ENCODE measurements at places on chromosomes 2 and 18.

DNA sequence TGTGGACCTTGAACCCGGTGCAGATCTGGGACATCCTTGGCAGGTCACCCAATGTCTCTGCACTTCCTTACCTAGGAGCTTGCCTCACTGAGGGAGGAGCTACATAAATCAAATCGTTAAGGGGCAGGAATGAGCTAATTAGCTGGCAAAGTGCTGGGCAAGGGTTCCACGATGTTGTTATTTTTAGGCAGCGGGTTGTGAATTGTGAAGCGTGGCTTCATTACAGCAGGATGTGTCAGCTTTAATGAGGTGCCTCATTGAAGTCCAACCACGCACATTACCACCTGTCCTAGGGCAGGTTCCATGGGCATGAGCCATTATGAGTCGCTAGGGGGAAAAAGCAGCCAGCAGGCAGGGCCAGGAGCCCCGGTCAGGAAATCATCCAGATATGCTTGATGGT is 127.0 kb upstream of the AGAP1 start:
- DNase-seq: no peak

DNA sequence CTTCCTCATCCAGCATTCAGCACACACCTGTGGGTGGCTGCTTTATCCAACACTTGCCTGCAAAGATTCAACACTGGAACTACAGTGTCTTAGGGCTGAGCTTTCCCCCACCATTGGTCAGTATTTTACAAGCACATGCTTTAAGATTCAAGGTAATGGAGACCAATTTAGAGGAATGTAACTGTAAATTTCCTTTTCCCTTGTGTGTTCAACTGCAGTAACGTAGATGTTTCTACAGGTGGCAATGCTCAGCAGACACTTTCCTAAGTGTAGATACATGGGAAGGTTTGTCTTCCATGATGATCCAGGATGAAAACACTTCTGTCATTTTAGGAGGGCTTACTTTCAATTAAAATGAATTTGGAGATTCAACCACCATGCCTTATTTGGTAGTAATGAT is 143.6 kb upstream of the PXDN start:
- DNase-seq: no peak

GRCh38 chr2:47033102-47033880 is 117.7 kb upstream of the MCFD2 start:
- DNase-seq: no peak

- no peak for DNase-seq
These were observed 287.3 kb downstream of the ZNF385B start for GRCh38 chr2:179574061-179574519.

DNA sequence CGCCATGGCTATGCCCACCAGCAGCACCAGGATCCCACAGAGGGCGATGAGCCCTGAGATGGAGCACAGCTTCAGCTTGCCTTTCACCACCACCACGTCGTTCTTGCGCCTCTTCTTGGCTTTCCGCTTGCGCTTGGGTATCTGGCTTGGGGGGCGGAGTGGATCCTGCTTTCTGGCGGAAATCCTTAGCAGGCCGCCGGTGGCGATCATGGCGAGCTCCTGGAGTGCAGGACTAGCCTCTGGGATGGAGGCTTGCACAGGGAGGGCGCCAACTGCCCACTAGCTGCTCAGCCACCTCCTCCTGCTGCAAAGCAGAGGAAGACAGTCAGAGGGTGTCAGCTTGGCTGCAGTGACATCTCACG is 3.5 kb downstream of the TMEM200C start:
- no peak for DNase-seq

DNA sequence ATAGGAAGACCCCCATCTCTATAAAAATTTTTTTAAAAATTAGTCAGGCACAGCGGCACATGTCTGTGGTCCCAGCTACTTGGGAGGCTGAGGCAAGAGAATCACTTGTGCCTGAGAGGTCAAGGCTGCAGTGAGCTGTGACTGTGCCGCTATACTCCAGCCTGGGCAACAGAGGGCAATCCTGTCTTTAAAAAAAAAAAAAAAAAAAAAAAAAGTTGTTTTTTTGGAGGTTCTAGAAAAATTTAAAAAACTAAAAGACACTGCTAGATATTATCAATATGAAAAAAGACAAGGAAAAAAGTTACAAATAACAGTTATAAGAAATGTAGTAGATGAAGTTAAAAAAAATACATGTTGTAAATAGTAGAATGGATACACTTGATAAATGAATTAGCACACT is 56.1 kb upstream of the C2orf15 start:
- DNase-seq: peak; percentile 46

DNA sequence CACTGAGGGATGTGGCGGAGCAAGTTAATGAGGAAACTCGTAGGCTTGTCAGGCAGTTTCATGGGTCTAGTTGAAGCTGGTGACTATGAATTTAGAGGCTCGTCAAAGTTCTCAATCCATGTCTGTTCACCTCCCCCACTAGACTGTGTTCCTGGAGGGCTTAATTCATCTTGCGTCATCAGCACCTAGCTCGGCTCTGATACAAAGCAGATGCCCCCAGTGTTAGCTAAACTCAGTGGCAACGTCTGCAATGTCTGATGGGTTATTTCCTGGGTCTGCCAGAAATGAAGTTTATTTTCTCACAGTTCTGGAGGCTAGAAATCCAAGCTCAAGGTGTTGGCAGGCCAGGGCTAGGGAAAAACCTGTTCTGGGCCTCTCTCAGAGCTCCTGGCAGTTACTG is 140.6 kb downstream of the PID1 start:
- no peak for DNase-seq

DNA sequence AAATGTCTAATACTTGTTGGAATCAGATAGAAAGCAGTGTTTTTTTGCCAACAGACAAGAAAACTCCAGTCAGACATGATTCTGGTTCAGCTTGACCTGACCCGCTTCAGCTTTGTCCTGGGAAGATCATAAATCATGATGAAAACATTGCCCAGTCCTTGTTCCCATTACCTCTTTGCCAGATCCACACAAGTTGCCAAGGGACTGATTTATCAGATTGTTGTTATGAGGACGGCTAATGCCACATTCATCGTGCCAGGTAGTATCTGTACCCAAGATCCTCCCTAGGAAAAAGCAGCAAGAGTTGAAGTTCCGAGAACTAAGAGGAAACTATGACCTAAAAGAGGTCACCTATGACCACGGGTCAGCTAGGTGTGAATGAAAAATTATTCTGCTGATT is 39.0 kb downstream of the SLC40A1 start:
- no peak for DNase-seq

DNA sequence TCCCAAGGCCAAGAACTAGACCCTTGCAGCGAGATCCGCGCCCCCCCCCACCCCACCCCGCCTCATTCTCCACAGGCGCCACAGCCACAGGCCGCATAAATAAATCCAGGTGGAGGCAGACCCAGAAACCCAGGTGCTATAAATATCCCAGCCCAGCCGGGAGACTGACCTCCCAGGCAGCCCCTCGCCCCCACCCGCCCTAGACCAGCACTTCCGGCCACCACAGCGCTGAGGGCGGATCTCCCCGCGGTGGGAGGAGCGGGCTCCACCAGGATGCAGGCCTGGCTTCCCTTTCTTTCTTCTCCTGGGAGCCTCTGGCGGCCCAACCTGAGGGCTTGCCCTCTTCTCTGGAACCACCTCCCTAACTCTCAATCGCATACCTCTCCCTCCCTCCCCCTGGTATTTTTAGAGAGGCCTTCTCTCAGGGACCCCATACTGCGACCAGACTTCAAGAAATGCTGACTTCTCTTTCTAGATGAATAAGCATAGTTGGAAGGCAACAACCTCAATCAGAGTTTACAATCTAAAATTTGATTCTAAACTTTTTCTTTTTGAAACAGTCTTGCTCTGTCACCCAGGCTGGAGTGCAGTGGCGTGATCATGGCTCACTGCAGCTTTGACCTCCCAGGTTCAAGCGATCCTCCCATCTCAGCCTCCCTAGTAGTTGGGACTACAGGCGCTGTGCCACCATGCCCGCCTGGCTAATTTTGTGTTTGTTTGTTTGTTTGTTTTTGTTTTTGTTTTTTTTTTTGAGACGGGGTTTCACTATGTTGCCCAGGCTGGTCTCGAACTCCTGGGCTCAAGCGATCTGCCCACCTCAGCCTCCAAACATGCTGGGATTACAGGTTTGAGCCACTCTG is 55.0 kb downstream of the PKDCC start:
- no peak for DNase-seq

DNA sequence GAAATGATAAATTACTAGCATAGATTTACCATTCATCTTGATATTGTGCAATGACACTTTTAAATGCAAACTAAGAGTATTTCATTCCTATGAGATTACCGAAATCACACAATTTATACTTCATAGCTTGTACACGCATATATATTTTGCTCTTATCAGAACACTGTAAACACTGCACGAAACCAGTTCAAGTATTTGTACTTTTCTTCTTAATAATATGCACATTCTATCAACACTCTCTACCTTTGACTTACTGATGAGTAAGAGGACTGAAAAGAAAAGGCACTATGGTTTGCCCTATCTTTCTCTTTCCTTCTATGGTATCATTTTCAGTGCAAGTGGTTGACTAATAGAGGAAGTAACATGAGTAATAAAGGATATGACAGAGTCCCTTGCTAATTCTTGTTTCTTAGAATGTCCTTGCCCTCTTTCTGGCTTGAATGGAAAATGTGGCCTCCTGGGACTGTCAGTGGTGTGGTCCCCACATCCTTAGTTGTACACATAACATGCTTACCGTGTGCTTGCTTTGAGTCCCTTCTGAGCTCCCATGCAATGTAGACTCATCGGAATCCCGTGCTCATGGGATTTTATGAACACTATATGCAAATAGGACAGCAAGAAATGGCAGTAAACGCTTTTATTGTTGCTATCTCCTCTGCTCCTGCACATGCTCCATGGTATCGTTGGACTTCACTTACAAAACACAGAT is 363.5 kb upstream of the TNP1 start:
- DNase-seq: no peak

DNA sequence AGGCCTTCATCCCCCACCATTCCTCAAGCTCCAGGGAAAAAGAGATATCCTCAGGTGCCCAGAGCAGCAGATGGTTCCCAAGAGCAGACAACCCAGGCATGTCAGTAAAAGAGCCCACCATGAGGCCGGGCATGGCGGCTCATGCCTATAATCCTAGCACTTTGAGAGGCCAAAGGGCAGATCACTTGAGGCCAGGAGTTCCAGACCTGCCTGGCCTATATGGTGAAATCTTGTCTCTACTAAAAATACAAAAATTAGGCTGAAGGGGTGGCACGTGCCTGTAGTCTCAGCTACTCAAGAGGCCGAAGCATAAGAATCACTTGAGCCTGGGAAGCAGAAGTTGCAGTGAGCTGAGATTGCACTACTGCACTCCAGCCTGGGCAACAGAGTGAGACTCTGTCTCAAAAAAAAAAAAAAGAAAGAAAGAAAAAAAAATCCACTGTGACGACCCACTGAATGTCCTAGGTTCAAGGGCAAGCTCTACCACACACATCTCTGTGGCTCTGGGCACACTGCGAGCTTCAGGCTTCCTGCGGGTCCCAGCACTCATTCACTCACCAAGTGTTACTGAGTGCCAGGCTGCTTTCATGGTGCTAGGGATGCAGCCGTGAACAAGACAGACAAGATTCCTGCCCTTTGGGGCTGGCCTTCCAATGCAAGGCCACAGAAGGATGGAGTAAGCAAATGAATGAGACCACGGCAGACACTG is 6.5 kb upstream of the DUSP2 start:
- DNase-seq: no peak

- no peak for DNase-seq
These were observed 437.9 kb downstream of the TXNL1 start for GRCh38 chr18:56200381-56200911.

- DNase-seq: no peak
These were observed 113.6 kb upstream of the NXPH2 start for GRCh38 chr2:138893746-138894145.

DNA sequence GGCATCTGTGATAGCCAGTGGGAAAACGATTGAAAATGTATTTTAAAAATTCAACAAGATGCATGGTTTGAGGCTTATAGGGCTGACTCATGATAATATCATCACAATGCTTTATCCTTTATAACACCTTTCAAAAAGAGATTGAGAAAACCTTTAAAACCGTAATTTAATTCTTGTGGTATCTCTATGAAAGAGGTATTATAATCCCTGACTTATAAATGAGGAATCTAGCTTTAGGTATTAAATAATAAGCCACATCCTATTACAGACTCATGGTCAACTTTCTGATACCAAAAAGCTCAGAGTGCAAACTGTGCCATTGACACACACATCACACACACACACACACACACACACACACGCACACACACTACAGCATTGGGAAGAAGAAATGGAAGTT is 134.6 kb upstream of the RAB12 start:
- DNase-seq: no peak

DNA sequence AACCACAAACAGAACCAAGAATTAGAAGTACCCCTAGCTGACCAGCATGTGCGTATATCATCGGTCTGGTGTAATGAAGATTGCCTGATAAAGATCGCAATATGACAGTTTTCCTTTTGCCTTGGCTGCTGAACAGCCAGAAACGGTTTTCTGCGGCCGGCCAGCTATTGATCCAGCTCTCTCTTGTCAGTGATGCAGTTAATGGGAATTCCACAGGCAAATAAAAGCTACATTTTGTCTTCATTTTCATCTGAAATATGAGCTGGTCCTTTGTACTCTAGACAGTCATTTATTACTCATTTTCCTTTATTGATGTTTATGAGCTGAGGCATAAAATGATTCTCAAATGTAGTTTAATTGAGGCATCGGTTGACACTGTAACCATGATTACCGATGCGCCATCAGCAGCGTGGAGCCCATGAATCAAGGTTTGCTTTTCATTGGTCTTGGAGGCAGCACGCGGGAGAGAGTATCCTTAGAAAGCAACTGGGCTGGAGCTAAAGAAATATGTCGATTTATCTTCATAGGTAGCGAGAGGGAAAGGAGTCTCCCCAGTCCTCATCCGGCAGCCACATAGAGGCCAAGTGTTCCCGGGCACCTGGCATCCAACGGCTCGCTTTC is 535.2 kb downstream of the GALR1 start:
- no peak for DNase-seq

DNA sequence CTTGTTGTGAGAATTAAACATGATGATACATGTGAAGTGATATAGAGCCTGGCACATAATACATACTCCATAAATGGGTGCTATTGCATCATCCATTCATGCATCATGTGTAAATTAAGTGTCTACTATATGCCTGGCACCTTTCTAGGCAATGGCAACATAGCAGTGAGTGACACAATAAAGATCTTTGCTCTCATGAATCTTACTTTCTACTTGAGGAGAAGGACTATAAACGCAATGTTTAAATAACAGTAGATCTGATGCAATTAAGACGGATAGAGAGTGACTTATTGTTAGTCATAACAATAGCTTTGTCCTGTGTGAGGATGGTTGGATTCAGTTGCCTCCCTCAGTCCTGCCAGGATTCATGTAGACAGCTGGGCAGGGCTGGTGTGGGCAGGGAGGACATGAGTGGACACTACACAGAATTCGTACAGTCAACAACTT is 88.4 kb upstream of the NPAS2 start:
- no peak for DNase-seq

GRCh38 chr2:191291471-191291870 is 46.3 kb downstream of the MYO1B start:
- no peak for DNase-seq

Measured in hematopoietic multipotent progenitor cell treated with erythropoietin and hydrocortisone succinate and interleukin-3 and kit ligand, for 15 days (in vitro differentiated cells).